T-helper 17 cell (primary cell): ENCODE measurements at places on chromosomes 16 and 17.
A peak's percentile ranks its signal among the peaks of the same experiment; 100 is the strongest.

DNA sequence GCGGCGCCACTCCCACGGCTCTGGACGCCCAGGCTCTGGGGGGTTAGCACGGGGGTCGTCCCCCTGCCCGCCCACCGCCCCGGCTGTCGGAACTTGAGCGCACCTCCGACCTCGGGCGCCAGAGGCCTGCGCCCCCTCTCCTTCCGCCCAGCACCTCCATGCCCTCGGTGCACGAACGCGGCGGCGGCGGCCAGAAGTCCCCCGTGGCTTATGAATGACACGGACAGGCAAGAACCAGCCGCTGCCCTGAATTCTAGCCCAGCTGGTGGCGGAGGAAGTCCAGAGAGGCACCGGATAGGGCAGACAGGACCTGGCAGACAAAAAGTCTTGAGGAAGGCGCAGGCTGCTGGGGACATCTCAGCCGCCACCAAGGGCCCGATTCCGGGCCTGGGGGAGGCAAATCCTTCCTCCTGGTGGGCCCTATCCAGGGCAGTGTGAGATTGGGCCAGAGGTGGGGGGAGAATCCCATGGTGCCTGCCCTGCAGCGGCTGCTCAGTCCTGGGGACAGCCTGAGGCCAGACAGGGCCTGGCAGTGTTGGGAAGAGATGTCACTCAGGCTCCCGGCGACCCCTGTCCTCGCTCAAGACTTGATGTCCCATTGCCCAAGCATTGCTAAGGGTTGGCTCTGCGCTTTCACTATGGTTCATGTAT lies 897 bp upstream of the CYGB start:
- DNase-seq = no peak

- no peak for DNase-seq
Measured at GRCh38 chr17:50134206-50135110, 4.5 kb upstream of the SAMD14 start.

- DNase-seq = no peak
Measured at GRCh38 chr17:48571826-48572417, 6.2 kb downstream of the HOXB4 start.

GRCh38 chr16:22052980-22053379 lies 39.4 kb upstream of the VWA3A start:
- no peak for DNase-seq

- no peak for DNase-seq
Measured at GRCh38 chr17:33118391-33119075, 126.9 kb downstream of the SPACA3 start.

- no peak for DNase-seq
Measured at GRCh38 chr16:84618581-84619460, 943 bp upstream of the COTL1 start.

- DNase-seq = no peak
Measured at GRCh38 chr17:68295086-68295485, 3.8 kb downstream of the ARSG start.

- DNase-seq = no peak
Measured at GRCh38 chr17:67637901-67638641, 79.7 kb upstream of the NOL11 start.

DNA sequence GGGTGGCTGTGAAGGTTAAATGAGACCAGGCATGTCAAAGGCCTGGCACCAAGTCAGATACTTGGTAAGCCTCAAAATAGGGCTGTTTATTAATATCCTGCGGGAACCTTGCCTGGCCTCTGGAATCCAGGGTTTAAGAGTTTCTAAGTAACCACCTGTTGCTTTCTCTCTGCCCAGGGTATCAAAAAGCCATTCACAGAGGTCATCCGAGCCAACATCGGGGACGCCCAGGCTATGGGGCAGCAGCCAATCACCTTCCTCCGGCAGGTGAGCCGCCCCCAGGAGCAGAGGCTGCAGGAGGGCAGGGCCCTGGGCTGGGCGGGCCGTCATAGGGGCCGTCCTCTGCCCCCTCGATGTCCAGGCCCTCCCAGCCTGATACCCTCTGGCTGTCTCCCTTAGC lies 13.3 kb downstream of the GPT2 start:
- DNase-seq = no peak

GRCh38 chr16:29756654-29757053 lies 10.9 kb upstream of the C16orf54 start:
- no peak for DNase-seq

- DNase-seq = no peak
Measured at GRCh38 chr17:32141258-32141657, 1.0 kb upstream of the RHOT1 start.

- DNase-seq = no peak
Measured at GRCh38 chr17:3167574-3167973, 29.7 kb upstream of the OR1A2 start.

GRCh38 chr17:4590981-4591453 lies 6.7 kb downstream of the SMTNL2 start:
- no peak for DNase-seq

DNA sequence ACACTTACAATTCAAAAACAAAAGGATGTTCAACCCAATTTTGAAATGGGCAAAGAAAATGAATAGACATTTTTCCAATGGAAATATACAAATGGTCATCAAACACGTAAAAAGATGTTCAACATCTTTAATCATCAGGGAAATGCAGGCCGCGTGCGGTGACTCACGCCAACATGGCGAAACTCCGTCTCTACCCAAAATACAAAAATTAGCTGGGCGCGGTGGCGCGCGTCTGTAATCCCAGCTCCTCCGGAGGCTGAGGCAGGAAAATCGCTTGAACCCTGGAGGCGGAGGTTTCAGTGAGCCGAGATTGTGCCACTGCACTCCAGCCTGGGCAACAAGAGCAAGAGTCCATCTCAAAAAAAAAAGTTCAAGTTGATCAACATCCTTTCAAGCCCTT lies 1.8 kb upstream of the CLUAP1 start:
- no peak for DNase-seq

DNA sequence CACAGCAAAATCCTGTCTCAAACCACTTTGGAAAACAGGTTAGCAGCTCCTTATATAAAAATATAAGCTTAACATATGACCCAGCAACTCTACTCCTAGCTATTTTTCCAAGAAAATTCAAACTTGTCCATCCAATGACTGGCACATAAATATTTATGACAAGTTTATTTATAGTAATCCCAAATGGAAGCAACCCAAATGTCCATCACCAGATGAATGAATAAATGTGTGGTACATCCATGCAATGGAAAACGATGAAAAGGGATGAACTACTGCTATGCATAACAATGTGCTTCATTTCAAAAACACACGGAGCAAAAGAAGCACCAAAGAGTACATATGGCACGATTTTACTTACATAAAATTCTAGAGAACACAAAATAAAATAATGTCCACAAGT lies 9.6 kb upstream of the KPNB1 start:
- DNase-seq = no peak

- no peak for DNase-seq
Measured at GRCh38 chr16:79612207-79612606, 11.7 kb upstream of the MAF start.

DNA sequence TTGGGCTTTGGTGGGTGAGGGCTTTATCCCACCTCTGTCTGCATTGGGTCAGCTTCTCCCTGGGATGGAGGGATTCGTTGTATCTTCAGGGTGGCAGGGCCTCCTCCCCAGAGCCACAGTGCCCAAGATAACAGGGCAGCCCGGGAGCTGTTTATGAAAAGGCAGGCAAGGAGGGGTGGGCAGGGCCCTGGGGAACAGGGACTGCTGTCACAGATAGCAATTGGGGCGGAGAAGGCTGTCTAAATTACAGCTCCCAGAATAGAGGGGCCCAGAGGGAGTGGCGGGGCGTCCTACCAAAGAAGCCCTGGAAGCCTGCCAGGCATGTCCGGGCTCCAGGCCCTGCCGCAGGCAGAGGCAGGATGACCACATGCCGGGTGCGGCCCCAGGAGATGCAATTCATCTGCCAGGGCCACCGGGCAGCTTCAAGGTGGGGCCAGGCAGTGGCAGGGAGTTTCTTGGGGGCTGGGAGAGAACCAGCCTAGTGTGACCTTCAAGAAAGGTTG lies 18.8 kb upstream of the PHOSPHO1 start:
- no peak for DNase-seq

GRCh38 chr16:81714583-81714982 lies 64.5 kb upstream of the PLCG2 start:
- DNase-seq = no peak

DNA sequence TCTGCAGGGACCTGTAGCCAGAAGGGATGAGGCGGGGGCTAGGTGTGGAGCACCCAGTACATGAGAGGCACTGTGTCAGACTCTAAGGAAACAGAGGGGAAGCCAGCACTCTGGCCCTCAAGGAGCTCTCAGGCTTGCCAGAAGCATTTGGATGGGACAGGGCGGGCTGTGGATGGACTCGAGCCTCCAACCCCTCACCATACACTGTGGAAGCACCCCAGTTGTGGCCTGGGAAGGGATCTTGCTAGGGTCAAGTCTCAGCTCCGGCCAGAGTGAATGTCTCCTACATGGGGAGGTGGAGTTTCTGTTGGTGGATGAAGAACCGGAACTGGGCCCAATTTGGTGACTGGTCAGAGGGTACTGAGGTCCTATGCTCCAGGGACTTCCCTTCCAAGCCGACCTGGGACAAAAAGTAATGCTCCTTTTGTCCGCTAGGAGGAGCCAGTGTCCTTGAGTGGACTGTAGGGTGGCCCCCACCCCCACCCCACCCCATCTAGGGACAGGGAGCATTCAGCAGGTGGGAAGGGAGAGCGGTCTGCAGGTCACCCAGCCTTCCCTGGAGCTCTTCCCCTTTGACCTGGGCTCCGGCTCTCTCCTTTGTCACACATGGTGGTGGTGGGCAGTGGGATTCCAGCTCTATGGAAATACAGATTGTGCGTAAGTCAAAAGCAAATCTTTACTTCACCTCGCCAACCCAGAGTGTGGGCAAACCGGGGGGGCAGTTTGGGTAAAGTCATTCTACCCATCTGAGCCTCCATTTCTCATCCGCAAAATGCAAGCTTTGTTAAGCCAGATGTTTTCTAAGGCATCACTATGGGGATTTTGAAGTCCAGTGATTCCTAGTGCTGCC lies 20.4 kb upstream of the PHB1 start:
- DNase-seq = peak; percentile 9

DNA sequence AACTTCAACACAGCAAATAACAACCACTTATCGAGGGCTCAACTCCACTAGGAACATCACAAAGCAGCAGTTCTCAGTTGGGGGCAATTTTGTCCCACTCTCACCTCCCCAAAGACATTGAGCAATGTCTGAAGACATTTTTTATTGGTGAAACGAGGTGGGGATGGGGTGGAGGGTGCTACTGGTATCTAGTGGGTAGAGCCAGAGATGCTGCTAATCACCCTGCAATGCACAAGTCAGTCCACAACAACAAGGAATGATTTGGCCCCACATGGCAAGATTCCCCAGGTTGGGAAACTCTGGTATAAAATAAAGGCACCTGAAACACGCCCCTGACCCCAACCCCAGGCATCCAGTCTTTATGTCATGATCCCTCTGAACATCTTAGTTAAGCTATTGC lies 33.3 kb downstream of the TLE7 start:
- DNase-seq = no peak

- no peak for DNase-seq
Measured at GRCh38 chr16:84999857-85000480, 11.4 kb downstream of the ZDHHC7 start.

DNA sequence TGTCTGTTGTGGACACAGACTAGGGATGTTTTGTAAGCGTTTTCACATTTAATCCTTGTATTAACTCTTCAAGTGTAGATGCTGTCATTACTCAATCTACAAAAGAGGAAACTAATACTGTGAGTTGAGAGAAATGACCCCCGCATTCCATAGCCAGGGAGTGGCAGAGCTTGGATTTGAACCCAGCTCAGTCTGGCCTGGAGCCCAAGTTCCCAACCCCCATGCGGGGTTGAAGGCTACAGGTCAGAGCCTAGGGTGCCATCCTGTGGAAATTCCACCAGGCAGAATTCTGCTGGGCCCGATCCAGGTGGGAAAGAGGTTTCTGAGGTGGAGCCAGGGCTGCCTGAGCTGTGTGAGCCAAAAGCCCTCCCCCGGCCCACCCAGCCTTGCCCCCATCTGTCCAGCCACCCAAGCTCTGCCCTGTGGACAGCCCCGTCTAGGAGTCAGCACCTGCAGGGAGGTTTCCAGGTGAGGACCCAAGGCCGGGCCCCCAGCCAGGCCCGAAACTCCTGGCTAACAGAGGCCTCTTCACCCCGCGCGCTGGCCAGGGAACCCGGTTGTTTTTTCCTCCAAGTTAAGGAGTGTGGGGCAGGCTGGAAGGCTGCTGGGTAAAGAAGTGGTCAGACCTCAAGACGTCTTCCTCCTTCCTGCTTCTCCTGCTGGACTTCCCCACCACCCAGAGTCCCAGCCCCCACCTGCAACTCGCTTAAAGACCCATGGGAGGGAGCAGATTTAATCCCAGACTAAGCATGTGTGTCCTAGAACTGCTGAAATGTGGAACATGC lies 5.7 kb downstream of the MMP15 start:
- no peak for DNase-seq

- no peak for DNase-seq
Measured at GRCh38 chr17:14840616-14841231, 424.4 kb downstream of the PMP22 start.

DNA sequence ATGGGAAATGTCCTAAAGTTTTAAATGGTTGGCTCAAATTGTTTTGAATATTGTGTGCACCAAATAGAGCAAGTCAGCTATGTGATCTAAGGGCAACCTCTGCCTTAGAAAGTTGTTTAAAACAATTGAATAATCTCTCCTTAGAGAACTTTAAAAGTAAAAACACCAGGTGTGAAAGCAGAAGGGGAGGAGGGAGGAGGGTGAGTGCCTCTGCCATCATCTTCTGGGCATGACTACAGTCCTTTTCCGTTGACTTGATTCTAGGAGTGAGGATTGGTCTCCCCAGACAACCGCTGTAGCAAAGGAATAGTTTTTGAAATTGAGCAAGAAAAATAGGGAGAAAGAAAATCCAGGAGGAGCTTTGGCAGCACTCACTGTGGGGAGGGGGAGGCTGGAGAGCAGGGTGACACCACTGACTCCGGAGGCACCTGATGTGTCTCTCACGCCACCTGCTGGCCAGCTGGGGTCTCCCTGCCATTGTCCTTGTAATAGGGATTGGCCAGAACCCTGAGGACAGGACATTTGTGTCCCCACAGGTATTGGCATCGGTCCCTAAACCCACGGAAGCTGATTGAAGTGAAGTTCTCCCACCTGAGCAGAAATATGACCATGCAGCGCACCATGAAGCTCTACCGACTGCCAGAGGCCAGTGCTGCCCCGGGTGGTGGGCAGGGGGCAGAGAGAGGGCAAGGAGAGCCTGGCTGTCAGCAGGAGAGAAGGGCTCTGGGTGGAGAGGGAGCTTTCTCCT lies 33.3 kb downstream of the PLCD3 start:
- DNase-seq = peak; percentile 46

- DNase-seq = no peak
Measured at GRCh38 chr16:67946128-67946569, 2.2 kb upstream of the LCAT start.
